Iris pigment epithelial cell (primary cell): ENCODE measurements at places on chromosomes 5 and 9.

DNA sequence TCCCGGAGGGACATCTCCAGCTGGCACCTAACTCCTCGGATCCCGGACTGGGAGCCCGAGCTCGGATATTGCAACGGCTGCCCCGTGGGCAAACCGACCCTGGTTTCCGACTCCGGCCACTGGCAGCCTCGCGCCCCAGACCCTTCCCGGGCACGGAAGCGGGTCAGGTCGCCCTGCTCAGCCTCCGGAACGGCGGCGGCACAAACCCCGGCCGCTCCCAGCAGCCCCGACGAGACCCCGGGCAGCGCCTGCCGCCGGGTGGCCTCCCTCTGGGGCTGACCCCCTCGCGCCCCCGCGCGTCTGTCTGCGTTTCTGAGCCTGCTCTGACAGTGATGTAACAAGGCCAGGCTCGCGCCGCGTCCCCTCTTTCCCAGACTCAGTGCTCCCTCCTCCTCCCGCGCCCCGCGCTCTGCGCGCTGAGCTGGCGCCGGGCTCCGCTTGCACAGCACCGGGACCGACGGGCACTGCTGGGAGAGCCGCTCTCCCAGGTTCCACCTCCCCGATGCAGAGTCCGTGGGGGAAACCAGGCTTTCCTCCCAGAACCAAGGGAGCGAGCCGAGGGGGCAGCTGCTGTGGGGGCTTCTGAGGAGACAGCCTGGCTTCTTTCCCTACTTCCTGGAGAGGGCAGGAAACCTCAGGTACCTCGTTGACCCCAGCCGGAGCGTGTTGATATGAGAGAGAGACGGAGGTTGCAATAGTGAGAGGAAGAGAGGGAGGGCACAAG is at the start of gene TMEM215:
TSS of gene TMEM215 (plus strand) at position 373 of the 724 bp plus-strand sequence. CDS start 644 bp downstream, outside the sequence.
- DNase-seq: no peak

GRCh38 chr9:128182893-128183588 is 8.3 kb downstream of the CIZ1 start:
- DNase-seq: no peak

GRCh38 chr5:166068547-166069335 is 2222.7 kb upstream of the WWC1 start:
- peak; percentile 6 for DNase-seq

DNA sequence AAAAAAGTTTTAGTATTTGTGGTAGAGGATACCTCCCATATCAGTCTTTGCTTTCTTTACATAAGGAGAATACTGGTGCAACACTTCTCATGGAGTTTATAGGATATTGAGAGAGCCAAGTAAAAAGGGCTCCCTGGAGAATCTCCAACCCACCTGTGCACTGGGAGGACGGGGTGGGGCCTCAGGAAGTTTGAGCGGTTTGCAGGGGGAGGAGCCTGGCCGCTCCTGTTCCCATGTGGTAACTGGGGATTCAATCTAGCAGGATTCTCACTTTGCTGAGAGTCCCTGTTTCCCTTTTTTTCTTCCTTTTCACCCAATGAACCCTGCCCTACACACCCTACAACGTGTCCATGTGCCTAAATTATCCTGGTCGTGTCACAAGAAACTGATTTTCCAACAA is 82.8 kb downstream of the APTX start:
- no peak for DNase-seq

GRCh38 chr5:65811004-65811403 is 89.0 kb downstream of the NLN start:
- DNase-seq: peak; percentile 78

DNA sequence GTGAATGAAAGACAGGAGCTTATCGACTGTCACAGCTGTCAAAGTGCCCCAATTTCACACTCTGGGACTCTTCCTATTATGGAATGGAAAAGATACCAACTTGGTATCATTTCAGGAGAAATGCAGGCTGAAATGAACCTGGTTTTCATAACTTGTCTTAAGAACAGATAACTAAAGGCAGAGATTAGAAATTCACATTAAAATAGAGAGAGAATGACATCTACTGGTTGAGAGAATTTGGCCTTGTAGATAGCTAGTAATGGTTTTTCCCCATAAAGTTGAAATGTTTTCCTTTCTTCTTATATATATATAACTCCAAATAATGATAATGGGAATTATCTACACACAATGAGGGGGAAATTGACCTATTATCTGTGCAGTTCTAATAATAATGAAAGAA is 600.2 kb upstream of the CCNG1 start:
- DNase-seq: no peak

- no peak for DNase-seq
Measured at GRCh38 chr9:71441266-71441665, 319.8 kb upstream of the TRPM3 start.
